ENCODE measurements at places on chromosomes 5 and 9. TPM values are rescaled to one million over a fixed set of nuclear protein-coding genes. Genes with fewer than 3 reads are reported as not detected.

- no peak overlapping the region for H3K27ac ChIP-seq
- H3K4me3 ChIP-seq: no peak overlapping the region
- no peaks in the 10 kb centered on the region for H3K27me3 ChIP-seq
- H3K36me3 ChIP-seq: peaks cover 49% of the 10 kb centered on the region
- no peak for DNase-seq
These were observed 26.3 kb downstream of the SREK1 start for GRCh38 chr5:66170195-66170919.

Gene SLC1A3
- 2.5 TPM for total RNA-seq

GRCh38 chr9:133888809-133889491 lies 103.2 kb downstream of the VAV2 start:
- H3K27ac ChIP-seq: no peak overlapping the region
- no peaks in the 10 kb centered on the region for H3K36me3 ChIP-seq
- H3K27me3 ChIP-seq: no peaks in the 10 kb centered on the region
- no peak for DNase-seq
- no peak overlapping the region for H3K4me3 ChIP-seq
- no peaks in the 10 kb centered on the region for H3K4me1 ChIP-seq

DNA sequence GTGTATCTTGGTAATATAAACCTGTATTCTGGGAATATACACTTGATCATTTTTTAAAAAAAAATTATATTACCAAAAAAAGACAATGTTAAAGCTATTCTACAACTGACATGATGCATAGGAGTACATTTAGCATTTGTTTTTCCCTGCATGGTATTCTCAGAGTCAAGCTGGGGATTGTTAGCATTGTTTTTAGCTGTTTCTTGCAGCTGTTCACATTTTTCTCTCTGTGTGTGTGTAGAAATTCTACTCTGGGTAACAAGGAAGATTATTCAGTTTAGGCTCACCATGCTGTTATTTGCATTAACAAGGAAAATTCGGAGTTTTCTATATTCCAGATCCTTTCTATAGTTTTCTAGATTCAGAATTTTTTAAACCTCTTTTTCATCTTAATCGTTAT lies 62.2 kb downstream of the ADAMTS16 start:
- no peaks in the 10 kb centered on the region for H3K36me3 ChIP-seq
- H3K27ac ChIP-seq: no peak overlapping the region
- H3K27me3 ChIP-seq: no peaks in the 10 kb centered on the region
- no peaks in the 10 kb centered on the region for H3K4me1 ChIP-seq
- H3K4me3 ChIP-seq: no peak overlapping the region
- DNase-seq: no peak
